Stimulated activated CD8-positive, alpha-beta memory T cell treated with anti-CD3 and anti-CD28 coated beads, Interleukin-4, amount 100 ng/mL, for 1 hour (primary cell): ENCODE measurements at places on chromosomes 1 and 21.

DNA sequence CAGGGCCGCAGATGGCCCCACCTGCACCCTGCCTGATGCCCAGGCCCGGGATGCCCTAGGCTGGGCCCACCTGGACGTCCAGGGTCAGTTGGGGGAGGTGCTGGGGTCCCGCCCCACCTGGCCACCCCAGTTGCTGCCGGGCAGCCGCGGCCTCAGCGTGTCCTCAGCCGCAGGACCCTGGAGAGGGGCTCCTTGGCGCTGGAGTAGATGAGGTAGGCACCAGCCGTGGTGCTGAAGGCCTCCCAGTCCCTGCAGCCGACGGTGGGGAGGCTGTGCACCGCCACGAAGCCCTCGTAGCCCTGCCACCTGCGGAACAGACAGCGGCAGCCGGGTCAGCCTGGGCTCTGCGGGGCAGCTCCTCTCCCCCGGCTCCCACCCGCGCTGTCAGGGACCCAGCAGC, 40.4 kb downstream of the KRTAP10-1 start:
- DNase-seq = no peak

GRCh38 chr1:207336559-207337467, 15.3 kb downstream of the CD55 start:
- no peak for DNase-seq

GRCh38 chr1:48876330-48876785, 99.7 kb upstream of the BEND5 start:
- DNase-seq = no peak

DNA sequence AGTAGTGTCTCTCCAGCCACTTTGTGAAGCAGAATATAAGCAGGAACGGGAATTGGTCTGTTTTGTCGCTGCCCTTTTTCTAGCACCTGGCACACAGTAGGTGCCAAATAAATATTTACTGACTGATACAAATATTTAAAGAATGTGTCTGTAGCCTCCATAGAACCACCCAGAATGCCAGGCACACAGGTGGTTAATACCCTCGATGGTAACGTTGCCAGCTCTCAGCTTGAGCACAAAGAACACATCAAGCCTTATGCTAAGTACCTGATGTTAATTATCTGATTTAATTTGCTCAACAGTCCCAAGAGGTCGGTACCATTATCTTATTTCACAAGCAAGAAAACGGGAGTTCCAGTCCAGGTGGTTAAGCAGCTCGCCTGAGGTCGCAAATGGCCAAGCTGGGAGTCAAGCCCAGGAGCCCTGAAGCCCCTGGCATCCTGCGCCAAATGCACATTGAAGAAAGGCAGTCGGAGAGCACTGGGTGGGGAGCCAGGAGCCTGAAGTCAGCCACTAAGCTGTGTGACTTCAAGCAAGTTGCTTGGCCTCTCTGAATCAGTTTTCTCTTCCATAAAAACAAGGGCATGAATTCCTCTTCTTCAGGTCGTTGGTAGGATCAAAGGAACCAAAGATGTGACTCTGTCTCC, 26.4 kb downstream of the HSPG2 start:
- DNase-seq = no peak

DNA sequence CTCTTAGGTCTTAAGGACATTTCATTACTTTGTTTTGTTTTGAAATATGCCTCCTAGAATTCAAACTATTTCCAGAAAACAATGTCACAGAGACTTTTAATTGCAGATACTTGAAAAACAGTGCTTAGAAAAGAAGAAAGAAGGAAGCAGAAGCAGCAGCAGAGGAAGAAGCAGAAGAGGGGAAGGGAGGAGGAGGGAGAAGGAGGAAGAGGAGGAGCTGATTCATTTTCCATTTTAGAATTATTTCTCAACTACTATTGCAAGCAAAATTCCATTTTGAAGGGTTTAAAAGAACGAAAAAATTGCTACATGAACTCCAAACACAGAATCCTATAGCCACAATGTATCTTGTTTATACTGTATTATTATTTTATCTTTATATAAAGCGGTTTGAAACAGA, 13.9 kb downstream of the RC3H1 start:
- no peak for DNase-seq

DNA sequence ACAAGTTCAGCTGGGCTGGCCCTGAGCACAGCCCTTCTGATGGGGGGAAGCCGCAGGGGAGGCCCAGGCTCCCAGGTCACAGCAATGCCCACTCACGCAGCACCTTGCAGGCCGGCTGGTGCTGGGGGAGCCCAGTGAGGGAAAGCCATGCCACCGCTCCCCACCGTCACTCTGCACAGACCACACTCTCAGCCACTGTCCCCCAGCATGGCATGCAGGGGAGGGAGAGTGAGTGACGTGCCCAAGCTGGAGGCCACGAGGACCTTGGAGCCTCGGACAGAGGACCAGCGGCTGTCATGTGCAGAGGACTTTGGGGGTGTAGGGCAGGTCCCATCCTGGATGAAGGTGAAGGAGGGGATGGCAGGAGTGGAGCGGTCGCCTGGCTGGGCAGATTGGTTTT, 25.1 kb downstream of the SLC45A1 start:
- DNase-seq = no peak

GRCh38 chr1:43348809-43349593, 9.8 kb upstream of the CDC20 start:
- no peak for DNase-seq

DNA sequence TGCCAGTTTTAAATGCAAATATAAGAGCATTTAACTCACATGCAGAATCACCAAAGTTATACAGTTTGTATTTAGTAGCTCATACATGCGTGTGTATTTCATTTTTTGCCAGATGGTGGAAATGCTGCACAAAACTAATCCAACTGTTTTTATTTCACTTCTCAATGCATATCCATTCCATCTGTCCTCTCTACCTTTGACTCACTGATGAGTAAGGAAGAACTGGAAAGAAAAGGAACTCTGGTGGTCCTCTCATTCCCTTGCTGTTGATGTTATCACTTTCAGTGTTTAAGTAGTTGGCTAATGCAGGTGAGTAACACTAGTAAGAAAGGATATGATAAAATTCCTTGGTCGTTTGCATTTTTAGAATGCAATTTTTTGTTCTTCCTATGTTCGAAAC, 5.7 kb upstream of the SLC1A7 start:
- no peak for DNase-seq

- no peak for DNase-seq
Measured at GRCh38 chr1:192087334-192087733, 70.9 kb upstream of the RGS18 start.
